NCI-H187 treated with DMSO at 0.1 percent for 48 hours (cell line): ENCODE measurements at places on chromosomes 6 and 20.

- DNase-seq, result no peak
Measured at GRCh38 chr6:18931086-18931485, 543.9 kb downstream of the RNF144B start.

- DNase-seq, result no peak
Measured at GRCh38 chr6:22008248-22008836, 288.5 kb downstream of the PRL start.

GRCh38 chr6:131250936-131251335, 115.7 kb downstream of the AKAP7 start:
- DNase-seq, result no peak

- no peak for DNase-seq
Measured at GRCh38 chr6:137193256-137194070, 20.0 kb upstream of the IL22RA2 start.

DNA sequence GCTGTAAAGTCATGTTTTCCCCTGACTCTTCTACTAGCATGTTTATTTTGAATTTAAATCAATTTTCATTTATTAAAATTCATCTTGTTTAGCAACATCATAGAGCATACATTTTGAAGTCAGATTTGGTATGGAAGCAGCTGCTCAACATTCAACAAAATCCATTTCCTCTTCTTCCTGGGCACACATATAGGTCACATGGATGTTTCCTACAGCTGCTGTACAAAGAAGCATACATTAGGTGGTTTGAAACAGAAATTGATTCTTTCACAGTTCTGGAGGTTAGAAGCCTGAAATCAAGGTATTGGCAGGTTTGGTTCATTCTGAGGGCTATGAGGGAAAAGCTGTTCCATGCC, 495.2 kb downstream of the RFPL4B start:
- no peak for DNase-seq

- DNase-seq, result no peak
Measured at GRCh38 chr6:149266659-149267058, 50.9 kb upstream of the TAB2 start.

- no peak for DNase-seq
Measured at GRCh38 chr6:162712694-162713093, 14.9 kb downstream of the PRKN start.
